ENCODE measurements at places on chromosomes 12 and 14. TPM values are rescaled to one million over a fixed set of nuclear protein-coding genes. Genes with fewer than 3 reads are reported as not detected.
A peak's percentile ranks its signal among the peaks of the same experiment; 100 is the strongest.

FAM181A gene
- not detected for total RNA-seq

GRCh38 chr14:70779667-70780066 lies 29.6 kb downstream of the MAP3K9 start:
- no peak for DNase-seq

- DNase-seq, result no peak
These were observed 42.0 kb downstream of the AREL1 start for GRCh38 chr14:74670726-74671411.

- DNase-seq, result peak; percentile 39
These were observed 465.5 kb upstream of the ATP2B1 start for GRCh38 chr12:90174198-90174510.

SYNDIG1L gene
- total RNA-seq, result not detected

DNA sequence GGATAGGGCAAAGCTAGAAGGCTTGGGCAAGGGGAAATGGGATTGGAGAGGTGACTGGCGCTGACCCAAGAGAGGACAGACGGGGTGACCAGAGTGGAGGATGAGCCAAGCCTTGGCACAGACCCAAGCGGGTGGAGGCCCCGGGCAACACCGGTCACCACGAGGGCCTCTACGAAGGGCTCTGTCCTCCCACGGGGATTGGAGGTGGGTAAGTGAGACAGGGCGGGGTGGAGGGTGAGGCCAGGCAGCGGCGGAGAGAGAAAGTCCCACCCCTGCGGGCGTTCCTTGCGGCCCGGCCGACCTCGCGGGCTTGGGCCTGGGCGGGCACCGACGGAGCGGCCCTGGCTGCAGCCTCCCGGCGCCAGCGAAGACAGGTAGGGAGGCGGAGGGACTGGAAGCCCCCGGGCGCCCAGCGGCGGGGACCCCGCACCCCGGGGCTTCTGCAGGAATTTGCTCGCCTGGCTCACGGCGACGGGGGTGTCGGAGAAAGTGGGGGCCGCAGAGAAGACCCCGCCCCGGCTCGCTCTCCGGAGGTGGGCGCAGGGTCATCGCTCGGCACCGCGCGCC lies at the start of gene PAPLN:
TSS of gene PAPLN (plus strand) at position 288 of the 567 bp plus-strand sequence. CDS start 2,273 bp downstream, outside the sequence.
- DNase-seq, result no peak

DNA sequence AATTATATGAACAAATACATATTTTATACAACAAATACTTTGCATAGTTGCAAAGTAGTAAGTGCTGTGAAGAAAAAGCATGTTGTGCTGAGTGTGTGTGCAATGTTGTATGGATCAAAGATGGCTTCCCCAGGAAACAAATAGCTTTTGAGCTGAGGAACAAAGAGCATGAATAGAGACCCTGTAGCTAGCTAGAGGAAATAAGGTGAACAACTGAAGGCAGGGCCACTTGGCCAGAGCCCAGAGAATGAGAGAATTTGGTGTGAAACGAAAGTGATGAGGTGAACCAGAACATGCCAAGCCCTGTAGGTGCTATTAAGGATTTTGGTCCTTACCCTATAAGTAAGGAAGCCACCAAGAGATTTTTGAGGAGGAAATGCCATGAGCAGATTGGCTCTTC lies 17.1 kb downstream of the DYRK2 start:
- no peak for DNase-seq

DNA sequence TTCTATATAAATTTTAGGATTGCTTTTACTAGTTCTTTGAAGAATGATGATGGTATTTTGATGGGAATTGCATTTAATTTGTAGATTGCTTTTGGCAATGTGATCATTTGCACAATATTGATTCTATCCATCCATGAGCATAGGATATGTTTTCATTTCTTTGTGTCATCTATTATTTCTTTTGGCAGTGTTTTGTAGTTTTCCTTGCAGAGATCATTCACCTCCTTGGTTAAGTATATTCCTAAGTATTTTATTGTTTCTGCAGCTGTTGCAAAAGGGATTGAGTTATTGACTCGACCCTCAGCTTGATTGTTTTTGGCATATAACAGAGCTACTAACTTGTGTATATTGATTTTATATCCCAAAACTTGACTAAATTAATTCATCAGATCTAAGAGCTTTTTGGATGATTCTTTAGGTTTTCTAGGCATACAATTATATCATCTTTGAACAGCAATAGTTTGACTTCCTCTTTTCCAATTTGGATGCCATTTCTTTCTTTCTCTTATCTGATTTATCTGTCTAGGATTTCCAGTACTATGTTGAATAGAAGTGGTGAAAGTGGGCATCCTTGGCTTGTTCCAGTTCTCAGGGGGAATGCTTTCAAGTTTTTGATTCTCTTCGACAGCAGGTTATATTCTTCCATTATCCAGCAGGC lies 668.1 kb downstream of the SLC16A7 start:
- no peak for DNase-seq

- no peak for DNase-seq
These were observed 42.5 kb downstream of the MAP4K5 start for GRCh38 chr14:50489851-50490250.

DNA sequence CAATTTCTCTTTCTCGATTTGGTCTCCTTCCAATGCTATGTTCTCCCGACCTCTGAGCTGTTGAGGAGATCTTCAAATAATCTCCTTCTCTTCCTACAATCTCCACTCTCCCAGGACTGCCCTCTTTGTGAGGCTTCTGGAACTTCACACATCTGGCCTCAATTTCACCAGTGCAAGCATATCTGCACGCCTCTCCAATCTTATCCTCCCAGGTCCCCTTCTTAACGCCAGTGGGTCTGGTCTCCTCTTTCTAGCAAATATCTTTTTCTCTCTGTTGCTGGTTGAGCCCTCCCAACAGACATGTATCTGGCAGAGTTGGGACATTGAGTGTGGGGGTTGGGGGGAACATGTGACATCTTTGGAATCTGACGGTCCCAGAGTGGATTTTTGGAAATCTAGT lies 17.9 kb downstream of the RTL1 start:
- peak; percentile 51 for DNase-seq

GRCh38 chr12:62707939-62708338 lies 227.0 kb downstream of the PPM1H start:
- DNase-seq, result no peak

GRCh38 chr12:50387972-50388478 lies 8.4 kb downstream of the FAM186A start:
- DNase-seq, result peak; percentile 33

- DNase-seq, result no peak
These were observed 222.0 kb upstream of the LHX5 start for GRCh38 chr12:113693693-113694092.

DNA sequence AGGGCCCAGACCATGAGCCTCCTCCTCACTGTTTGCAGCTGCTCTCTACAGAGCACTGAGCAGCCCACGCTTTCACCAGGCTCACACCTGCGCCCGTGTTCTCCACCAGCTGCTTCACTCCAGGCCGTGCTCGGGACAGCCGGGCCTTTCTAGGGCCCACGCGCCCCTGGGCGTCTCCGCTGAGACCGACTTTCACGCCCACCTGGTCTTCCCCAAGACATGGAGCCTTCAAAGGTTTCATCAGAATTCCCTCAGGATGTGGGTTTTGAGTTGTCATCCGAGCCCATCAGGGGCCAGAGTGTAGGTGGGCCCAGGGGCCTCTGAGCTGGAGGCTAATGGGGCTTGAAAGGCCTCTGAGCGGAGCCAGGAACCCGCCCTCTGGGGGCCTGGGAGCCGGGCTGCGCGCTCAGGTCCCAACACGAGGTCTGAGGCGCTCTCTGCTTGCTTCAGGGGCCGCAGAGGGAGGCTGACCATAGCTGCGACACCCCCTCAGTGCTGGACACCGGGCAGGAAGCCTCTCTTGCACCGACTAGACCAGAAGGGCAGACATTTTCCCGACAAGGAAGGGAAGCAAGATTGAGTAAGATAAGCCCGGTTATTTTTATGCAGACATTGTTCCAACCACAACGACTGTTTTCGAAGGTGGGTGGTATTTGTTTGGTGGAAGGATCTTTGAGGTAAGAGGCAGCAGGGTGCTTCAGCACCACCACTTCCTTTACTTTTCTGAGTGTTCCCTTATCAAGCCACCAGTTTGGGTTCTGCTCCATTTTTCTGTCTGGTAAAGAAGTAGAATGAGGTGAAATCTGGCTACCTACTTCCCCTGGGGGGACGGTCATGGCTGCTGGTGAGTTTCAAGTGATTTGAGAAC lies 125.0 kb upstream of the FUT8 start:
- DNase-seq, result no peak

DNA sequence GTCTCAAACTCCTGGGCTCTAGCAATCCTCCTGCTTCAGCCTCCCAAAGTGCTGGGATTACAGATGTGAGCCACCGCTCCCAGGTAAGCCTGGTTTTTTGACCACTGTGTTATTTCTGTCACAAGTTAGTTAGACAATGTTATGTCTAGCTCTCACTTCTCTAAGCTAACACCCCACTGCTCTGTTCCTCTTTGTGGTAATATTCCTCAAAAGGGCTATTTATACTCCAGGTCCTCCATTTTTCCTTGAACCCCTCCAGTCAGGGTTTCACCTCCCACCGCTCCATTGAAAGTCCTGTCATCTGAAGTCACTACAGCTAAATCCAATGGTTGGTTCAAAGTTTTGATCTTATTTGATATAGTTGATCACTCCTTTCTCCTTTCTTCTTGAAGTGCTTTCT lies 5.1 kb downstream of the IRAK3 start:
- no peak for DNase-seq

MAP3K9 gene
- 11.0 TPM for total RNA-seq

TAS2R10 gene
- total RNA-seq, result 1.0 TPM

- DNase-seq, result no peak
These were observed 32.7 kb upstream of the RAB21 start for GRCh38 chr12:71721783-71722505.

DNA sequence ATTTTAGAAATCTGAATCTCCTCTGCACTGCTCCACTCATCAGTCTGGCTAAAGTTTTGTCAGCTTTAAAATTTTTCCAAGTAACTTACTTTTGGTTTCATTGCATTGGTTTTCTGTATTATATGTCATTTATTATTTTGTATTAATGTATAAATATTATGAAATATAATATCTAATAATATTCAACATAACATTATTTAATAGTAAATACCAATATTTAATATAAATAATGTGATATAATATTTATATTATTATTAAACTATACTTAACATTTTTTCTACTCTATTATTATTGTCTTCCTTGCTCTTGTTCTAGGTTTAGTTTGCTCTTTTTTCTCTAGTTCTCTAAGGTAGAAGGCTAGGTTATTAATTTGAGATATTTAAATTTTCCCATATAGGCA lies 512.1 kb downstream of the AACS start:
- no peak for DNase-seq

GRCh38 chr14:56811593-56812363 lies 1.5 kb upstream of the OTX2 start:
- no peak for DNase-seq

MGAT4C gene
- 4.0 TPM for total RNA-seq

IQSEC3 gene
- 0.45 TPM for total RNA-seq

Measured in stomach (tissue), 19 donors.